ENCODE measurements at places on chromosomes 11 and 22. TPM values are rescaled to one million over a fixed set of nuclear protein-coding genes. Genes with fewer than 3 reads are reported as not detected.

The PRCP gene
- total RNA-seq, result 88.7 TPM

The HBE1 gene
- total RNA-seq, result not detected

The SLC6A5 gene
- not detected for total RNA-seq

The MS4A3 gene
- not detected for total RNA-seq

DNA sequence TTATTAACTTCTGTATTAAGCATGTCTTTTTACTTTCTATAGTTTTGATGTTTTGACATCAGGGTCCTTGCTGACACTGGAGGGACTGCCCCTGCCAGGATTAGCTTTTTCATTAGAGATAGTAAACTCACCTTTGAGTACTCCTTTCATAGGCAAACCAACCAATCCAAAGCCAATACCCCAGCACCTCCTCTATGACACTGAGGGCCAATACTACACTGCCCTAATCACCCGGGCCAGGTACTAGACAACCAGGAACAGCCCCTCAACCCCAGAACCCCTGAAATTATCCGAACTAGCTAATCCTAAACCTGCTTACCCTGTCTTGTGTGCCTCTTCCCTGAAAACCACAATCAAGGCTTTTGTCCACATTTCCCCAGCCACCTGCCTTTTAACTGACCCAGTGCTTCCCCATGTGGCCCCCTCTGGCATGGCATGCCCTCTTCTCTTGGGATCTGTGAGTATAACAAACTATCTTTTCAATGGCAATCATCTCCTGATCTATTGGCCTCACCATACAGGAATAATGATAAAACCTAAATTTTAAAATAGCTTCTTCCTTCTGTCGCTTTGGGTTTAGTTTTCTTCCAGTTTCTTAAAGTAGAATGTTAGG lies 31.2 kb downstream of the RAB6A start:
- DNase-seq, result no peak

GRCh38 chr11:62152245-62153086 lies 28.7 kb downstream of the INCENP start:
- peak; percentile 60 for DNase-seq

DNA sequence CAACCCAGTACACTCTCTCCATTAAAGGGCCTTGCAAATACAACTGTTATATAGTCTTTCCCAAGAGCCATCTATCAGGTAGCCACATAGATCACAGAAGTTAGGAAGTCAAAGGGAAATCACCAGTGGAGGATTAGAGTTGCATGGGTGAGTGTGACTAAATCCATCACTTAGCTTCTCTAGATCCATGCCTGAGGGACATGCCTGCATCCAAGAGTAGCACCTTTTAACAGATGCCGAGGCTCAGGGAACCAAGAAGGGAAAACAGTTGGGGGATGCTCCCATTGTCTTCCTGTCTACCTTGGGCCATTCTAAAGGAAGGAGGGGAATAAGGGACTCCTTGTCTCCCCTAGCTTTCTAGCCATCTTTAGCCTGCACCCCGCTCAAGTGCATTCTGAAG lies 77.9 kb downstream of the XRRA1 start:
- DNase-seq, result peak; percentile 20

DNA sequence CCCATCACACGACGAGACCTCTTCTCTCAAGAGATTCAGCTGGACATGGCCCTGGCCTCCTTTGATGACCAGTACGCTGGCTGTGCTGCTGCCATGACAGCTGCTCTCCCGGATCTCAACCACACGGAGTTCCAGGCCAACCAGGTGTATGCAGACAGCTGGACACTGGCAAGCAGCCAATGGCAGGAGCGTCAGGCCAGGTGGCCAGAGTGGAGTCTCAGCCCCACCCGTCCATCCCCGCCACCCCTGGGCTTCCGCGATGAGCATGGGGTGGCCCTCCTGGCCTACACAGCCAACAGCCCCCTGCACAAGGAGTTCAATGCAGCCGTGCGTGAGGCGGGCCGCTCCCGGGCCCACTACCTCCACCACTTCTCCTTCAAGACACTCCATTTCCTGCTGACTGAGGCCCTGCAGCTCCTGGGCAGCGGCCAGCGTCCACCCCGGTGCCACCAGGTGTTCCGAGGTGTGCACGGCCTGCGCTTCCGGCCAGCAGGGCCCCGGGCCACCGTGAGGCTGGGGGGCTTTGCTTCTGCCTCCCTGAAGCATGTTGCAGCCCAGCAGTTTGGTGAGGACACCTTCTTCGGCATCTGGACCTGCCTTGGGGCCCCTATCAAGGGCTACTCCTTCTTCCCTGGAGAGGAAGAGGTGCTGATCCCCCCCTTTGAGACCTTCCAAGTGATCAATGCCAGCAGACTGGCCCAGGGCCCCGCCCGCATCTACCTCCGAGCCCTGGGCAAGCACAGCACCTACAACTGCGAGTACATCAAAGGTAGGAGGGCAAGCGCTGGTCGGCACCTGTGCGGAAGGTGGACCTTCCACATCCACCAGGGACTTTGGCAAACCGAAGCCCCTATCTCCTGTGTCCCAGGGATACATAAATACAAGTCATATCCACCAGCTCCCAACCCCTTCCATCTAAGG lies 11.3 kb downstream of the CHRNA10 start:
- no peak for DNase-seq

GRCh38 chr11:20000351-20001134 lies 159.7 kb downstream of the DBX1 start:
- no peak for DNase-seq

DNA sequence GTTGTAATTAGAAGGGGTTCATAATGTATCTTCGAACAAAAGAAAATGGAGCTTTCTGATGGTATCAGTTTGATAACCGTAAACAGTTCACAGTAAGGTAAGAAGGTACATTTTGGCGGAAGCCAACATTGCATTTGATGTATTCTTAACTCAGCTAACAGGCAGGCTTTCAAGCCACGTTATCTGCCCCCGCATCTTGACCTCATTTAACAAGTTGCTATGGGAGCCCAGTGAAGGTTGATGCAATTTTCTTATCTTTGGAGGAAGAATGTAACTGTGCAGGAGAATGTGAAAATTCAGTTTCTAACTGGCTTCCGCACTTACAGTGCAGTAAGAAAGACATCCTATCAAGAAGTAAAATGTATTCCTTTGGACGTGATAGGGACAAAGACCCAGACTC lies 110.6 kb downstream of the ETS1 start:
- DNase-seq, result no peak

GRCh38 chr11:134409552-134410429 lies 2.3 kb downstream of the B3GAT1 start:
- no peak for DNase-seq

- no peak for DNase-seq
Observed at GRCh38 chr22:23093051-23093788, 22.9 kb downstream of the GNAZ start.

DNA sequence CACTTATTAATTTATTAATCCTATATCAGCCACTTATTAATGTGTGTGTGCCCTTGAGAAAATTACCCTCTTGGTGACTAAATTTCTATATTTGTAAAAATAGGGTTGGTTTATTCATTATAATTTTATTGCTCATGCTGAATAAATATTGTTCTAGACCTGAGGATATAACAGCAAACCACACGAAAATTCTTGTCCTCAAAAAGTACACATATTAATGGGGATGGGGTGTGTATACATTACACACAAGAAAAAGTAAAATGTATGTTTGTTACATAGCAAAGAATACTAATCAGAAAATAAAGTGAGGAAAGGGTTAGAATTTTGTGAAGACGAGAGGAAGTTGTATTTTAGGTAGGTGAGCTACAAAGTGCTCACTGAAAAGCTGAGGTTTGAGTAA lies 1068.9 kb upstream of the RAG2 start:
- no peak for DNase-seq

DNA sequence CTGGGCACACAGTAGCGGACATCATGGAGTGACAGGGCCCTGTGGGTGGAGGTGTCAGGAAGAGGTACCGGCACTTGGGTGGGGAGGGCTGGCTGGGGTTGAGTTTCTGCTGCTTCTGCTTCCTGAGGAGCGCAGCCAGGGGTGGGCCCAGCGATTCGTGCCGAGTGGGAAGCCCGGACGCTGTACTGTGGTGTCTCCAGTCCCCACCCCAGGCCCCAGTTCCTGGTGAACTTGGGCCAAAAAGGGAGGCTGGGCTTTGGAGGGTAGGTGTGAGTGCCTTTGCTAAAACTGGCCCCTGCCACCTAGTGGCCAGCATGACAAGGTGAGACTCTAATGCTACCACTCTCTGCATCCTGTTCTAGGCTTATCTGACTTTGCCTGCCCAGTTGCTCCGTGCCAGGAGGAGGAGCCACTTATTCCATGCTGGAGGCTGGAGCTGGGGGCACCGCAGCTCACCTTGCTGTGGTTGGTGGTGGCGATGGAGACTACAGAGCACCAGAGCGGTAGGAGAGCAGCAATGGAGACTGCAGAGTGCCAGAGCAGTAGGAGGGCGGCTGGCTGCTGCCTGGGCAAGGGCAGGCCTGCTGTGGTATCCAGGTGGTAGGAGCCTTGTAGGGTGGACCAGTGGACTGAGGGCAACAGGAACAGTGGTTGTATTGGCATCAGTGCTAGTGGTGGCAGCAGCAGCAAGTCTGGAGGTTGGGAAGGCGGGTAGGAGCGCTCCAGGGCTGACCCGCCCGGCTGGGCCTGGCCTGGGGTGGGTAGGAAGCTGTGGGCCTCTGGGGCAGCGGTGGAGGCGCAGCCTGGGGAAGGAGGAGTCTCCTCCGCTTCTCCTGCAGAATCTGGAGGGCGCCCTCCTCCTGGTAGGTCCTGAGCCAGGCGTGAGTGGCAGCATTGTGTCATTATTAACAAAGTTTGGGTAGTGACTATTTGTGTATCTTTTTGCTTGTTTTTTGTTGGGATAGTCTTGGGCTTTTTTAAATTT lies 2.2 kb upstream of the RFPL2 start:
- peak; percentile 69 for DNase-seq

DNA sequence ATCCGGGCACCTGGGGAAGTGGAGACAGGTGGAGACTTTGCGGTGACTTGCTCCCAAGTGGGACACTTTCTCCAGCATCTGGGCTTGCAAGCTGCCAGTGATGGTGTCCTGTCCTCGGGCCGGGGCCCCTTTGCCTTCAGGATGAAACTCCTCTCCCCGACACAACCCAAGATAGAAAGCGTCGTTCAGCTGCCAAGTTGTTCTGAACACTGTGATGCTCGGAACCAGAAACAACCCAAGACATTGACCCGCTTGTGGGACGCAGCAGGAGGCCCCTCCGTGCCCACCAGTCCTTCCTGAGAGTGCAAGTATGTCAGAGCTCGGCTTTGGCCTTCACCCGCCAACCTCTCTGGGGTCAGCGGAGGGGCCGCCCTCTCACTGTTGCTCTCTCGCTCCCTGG lies 31.3 kb downstream of the LINC01488 start:
- DNase-seq, result no peak

DNA sequence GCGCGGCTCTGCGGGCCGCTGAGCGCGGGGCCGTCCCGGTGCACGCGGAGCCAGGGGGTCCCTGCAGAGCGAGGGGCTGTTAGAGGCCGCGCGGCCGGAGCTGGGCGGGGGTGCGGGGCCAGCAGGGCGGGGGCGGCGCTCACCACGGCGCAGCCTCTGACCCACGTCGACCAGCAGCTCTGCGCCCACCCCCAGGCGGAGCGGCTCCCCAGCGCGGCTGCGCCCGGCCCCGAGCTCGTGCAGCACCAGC lies 385 bp upstream of the SCO2 start:
- DNase-seq, result no peak

DNA sequence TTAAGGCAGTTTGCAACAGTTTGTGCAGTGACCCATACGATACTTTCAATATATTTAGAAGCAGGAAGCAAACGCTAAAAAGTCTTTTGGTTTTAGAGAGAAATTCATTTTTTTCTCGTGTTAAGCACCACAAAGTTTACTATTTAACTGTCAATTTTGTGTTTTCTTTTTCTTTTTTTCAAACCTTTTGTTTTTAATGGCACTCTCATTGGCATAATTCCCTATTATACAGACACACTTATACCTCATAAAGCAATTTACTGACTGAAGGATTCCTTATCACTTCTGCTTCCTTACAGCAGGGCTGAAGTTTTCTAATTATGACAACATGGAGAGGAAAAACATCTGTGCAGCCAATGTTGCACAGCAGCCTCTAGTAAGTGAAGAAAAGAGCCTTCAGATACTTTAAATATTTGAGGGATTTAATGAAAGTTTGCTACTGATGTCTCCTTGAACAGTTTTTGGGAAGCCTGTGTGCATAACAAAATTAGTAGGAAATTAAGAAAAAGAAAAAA lies 2191.2 kb downstream of the LRRC4C start:
- no peak for DNase-seq

DNA sequence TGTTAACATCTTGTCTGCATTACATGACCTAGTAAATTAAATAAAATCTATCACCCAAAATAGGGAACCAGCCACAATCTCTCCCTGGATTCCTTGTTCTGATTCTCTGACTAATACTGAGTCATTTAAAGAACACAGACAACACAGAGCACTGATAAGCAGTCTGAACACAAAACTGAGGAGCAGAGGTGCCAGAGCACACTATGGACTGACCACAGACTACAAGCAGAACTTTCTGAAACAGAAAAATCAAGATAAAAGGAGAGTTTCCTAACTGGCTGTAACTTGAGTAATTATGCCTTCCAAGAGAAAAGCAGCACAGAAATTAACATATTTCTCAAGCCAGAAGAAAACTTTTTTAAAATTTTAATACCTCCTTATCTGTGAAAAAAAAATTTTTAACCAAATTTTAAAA lies 128.8 kb downstream of the SGSM3 start:
- DNase-seq, result peak; percentile 24

DNA sequence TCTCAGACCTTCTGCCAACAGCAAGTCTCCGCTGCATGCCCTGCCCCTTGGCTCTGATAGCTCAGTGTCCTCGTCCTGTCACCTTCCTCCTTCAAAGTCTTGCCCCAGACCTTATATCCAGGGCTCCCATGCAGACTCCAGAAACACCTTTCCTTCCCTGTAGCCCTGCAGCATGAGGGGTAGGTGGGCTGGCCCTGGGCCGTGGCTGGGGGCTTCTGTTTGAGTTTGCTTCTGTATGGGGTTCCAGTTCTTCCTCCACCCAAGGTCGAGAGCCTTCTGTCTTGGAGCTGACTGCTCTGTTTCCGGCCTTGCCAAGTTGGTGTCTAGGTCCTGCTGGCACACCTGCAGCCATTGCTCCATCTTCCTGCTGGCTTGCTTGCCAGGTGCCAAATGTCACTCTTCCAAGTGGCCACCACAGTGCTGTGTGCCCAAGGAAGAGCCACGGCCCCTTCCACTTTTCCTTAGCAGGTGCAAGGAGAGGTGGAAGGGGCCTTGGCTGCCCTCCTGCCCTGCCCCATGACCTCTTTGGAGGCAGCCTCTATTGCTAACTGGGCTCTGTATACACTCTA lies 74.8 kb upstream of the NECTIN1 start:
- DNase-seq, result no peak

DNA sequence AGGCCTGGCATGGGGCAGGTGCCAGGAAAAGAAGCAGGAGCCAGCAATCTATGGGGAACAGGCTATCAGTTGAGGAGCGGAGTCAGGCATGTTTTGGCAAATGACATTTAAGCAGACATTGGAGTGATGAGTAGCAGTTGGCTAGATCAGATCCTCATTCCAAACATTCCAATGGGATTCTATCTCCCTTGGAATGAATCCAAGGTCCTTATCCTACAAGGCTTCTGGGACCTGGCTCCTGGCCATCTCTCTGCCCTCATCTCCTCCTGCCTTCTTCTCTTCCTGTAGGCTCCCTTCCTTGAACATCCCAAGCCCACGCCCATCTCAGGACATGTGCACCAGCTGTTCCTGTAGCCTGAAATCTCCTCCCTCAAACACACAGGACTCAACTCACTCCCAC lies 1074.5 kb downstream of the TBC1D22A start:
- no peak for DNase-seq

- no peak for DNase-seq
Observed at GRCh38 chr22:29230972-29231875, 25.5 kb downstream of the EMID1 start.

GRCh38 chr11:81886406-81887075 lies 847.1 kb downstream of the FAM181B start:
- no peak for DNase-seq
